ENCODE measurements at places on chromosomes 4 and X. TPM values are rescaled to one million over a fixed set of nuclear protein-coding genes. Genes with fewer than 3 reads are reported as not detected.

Gene OR13H1
- total RNA-seq, result not detected

Gene C4orf54
- not detected for total RNA-seq

DNA sequence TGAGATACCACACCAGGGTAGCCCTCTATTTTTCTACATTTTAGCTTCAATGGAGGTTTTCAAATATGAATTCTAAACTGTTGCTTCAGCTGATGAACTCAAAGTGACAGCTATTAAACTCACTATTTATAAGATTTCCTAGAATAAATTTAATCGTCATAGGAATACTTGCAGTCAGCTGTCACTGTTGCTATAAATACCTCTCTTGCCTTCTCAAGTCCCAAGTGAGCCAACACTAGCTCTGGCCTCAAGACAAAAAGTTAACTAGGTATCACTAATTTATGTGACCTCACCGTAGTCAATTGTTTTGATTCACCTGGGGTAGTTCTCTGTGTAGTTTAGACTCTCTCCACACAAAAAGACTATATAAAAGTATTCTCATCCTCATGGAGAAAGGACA is 34.3 kb upstream of the PROM1 start:
- no peak for DNase-seq

DNA sequence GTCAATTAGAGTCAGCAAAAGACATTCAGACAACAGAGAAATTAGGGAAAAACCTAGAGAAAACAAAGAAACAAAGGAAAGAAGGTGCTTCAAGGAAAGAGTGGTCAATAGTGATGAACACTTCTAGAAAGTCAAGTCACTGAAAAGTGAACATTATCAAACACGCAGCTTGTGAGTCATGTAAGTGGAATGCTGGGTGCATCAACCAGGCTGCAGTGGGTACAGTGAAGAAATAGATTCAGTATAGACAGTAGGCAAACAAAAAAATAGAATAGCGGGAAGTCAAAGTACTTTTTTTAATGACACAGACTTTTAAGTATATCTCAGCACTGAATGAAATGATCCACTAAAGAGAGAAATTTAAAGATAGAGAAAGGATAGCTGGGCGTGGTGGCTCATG is 245.8 kb downstream of the ARHGAP24 start:
- DNase-seq, result no peak

DNA sequence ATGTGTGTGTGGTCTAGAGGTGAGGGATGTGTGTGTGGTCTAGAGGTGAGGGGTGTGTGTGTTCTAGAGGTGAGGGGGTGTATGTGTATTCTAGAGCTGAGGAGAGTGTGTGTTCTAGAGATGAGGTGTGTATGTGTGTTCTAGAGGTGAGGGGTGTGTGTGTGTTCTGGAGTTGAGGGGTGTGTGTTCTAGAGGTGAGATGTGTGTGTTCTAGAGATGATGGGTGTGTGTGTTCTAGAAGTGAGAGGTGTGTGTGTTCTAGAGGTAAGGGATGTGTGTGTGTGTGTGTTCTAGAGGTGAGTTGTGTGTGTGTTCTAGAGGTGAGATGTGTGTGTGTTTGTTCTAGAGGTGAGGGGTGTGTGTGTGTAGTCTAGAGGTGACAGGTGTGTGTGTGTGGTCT is 1.3 kb downstream of the BST1 start:
- no peak for DNase-seq

- no peak for DNase-seq
Measured at GRCh38 chr4:80911458-80911857, 119.0 kb upstream of the BMP3 start.

GRCh38 chr4:30912098-30912714 is 192.0 kb downstream of the PCDH7 start:
- no peak for DNase-seq

GRCh38 chr4:107988763-107989035 is 990 bp upstream of the HADH start:
- DNase-seq, result no peak

DNA sequence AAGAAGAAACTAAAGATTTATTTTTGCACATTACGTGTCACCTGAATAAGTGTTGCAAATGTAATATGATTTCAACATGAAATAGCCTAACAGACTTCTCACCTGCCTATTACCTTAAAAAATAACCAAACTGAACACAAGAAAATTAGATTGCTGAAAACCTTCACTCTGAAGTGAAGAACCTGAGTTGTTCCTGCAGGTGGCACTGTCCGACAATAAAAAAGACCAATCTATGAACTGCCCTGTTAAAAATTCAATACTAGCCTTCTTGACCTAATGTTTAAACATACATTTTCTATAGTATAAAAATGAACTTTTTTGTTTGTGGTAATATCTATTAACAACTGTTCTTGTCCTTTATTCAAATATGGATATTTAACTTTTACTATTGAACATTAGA is 69.2 kb upstream of the PNPLA4 start:
- no peak for DNase-seq

- no peak for DNase-seq
Measured at GRCh38 chr4:80215449-80216052, 18.2 kb downstream of the PRDM8 start.

Gene MAGEA10
- total RNA-seq, result not detected

Gene CLIC2
- total RNA-seq, result 20.8 TPM

Gene FREM3
- not detected for total RNA-seq

- DNase-seq, result no peak
Measured at GRCh38 chrX:39022106-39022505, 220.8 kb downstream of the MID1IP1 start.

Gene BANK1
- total RNA-seq, result 11.6 TPM

DNA sequence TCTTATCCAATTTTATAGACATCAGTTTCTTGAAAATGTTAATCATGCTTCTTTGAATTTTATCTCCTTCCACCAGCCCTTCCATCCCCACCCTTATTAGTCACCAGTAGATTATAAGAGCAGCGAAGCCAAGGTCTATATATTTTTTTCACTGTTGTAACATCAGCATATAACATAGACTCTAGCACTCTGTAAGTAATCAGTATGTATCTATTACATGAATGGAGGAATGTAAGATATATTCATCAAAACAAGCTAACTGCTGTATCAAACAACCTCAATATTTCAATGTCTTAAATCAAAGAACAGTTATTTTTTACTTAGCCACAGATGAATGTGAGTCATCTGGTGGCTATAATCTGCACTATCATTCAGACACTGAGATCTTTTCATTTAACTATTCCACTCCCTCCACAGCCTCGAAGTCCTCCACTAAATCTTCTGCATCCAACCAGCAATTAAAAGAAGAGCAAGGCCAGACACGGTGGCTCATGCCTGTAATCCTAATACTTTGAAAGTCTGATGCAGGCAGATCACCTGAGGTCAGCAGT is 178.9 kb downstream of the CENPC start:
- DNase-seq, result no peak

- no peak for DNase-seq
Measured at GRCh38 chr4:187108845-187109244, 385.2 kb upstream of the FAT1 start.

- DNase-seq, result no peak
Measured at GRCh38 chr4:132297346-132297745, 851.7 kb upstream of the PCDH10 start.

- no peak for DNase-seq
Measured at GRCh38 chr4:47553329-47554125, 68.5 kb downstream of the ATP10D start.

DNA sequence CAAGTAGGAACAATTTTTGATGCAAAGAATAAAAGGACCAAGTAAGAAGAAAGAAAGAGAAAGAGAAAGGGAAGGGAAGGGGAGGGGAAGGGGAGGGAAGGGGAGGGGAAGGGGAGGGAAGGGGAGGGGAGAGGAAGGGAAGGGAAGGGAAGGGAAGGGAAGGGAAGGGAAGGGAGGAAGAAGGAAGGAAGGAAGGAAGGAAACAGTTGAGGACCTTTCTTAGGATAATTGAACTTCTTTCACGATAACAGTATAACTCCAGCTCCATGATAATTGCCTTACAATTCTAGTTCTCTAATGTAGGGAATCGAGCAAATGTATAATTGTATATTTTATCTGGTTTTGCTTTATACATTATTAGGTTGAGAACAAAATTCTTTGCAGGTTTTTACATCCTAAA is 556.2 kb upstream of the PCDH10 start:
- DNase-seq, result no peak

- no peak for DNase-seq
Measured at GRCh38 chrX:118596390-118596789, 100.8 kb downstream of the DOCK11 start.

DNA sequence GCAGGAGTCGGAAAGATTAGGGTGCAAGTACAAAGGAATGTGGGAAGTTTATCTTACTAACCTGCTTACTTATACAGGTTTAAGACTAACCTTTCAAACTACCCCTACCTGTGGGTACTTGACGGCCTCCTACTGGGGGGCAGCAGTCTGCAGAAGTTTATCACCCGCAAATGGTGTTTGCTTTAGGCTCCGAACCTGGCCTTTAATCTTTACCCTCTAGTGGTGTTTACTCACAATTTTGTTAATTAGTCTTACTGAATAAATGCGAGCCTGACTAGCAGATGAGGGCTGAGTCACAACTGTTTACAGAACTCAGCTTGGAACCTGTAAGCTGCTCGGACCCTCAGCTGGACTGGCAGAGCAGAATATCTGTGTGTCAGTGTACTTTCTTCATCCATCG is 204.2 kb upstream of the GPRIN3 start:
- no peak for DNase-seq

Gene NOX1
- not detected for total RNA-seq

- DNase-seq, result no peak
Measured at GRCh38 chrX:113868177-113868576, 715.7 kb upstream of the HTR2C start.

DNA sequence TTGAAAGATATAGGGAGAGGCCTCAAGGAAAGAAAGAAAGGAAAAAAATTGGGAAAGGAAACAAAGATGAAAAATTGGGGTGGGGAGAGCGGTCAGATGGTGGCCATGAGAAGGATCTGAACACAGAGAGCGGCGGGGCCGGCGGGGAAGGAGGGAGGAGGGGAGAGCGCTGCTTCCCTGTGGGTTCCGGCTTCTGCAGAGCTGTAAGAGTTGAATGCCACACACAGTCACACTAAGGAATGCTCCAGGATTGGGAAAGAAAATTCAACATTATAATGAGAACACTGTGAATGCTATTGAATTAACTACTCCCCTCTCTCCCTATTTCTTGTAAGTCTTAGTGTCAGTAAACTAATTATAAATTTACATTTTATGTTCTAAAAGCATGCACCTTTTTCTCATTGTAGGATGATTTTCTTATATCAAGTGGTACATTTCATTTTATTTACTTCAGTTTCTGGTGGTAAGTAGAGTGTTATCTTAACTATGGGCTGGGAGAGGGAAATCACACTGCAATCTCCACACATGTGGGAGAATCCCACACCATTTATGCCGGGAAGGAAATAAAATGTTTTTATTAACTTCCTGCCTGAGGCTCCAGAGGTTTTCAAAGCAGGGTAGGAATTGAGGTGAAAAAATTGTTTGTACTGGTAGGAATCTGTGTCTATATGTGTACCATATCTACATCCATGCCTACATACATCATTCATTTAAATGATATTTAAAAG is 904 bp downstream of the F11 start:
- DNase-seq, result no peak

DNA sequence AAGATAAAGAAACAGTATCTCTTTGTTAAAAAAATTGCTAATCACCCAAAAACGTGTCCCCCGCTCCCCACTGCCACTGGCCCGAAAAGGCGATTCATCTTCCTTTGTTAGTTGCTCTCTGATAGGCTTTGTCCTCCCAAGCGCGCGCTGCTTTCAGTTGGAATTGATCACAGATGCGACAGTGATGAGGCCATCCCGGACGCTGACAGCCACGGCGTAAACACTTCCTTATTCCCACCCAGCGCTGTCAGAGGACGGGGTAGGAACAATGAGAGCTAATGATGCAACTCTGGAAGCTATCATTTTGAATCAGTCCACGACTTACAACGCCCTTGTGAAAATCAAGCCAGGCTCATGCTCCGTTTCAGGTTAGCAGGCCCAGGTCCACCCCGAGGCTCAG is 21.4 kb downstream of the SOD3 start:
- DNase-seq, result no peak

DNA sequence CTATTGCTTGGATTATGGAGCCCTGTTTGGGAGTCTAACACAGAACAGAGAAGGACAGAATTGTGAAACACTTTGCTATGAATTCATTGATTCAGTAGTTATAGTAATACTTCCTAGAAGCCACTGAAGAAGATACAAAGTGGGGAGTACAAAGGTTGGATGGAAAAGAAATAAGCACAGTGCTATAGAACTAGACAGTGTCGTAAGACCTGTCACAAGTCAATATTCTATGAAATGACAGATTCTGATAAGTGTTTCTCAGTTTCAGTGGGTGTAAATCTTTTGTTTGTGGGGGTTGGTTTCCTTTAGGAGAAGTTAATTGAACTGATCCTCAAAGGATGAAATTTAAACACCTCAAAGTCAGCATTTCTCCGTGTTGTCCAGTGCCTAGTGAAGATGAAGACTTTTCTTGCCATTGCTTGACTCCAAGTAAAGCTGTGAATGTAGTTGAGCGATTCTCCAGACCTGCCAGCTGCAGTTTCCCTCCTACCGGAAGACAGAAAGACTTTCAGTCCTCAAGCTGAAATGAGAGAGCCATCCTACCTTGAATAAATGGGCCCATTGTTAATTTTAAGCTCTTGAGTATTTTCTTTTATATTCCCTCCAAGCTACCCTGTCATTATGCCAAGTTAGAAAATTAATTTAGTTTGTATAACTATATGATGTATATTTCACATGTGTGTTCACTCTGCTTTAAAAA is 7.9 kb downstream of the PDLIM5 start:
- DNase-seq, result no peak
